ENCODE measurements at places on chromosomes 5 and 9.
A peak's percentile ranks its signal among the peaks of the same experiment; 100 is the strongest.

- no peak for DNase-seq
These were observed 3.2 kb downstream of the RBM18 start for GRCh38 chr9:122261469-122261881.

DNA sequence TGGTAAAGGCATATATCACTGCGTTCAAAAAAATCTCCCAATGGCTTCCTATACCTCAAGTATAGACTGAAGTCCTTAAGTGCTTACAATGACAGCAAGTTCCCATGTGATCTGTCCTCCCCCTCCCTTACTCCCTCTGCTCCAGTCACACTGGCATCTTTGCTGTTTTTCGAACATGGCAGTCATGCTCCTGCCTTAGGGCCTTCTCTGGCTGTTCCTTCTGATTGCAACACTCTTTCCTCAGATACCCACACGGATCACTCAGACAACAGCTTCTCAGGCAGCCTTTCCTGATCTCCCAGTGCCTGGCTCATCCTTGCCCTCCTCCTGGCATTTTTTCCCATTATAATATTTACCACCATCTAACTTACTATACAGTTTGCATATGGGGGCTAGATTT is 232.8 kb downstream of the ARHGEF28 start:
- DNase-seq, result no peak

GRCh38 chr5:882253-883183 is 10.1 kb downstream of the BRD9 start:
- DNase-seq, result peak; percentile 7

- DNase-seq, result peak; percentile 34
These were observed 41.6 kb downstream of the ADAMTS12 start for GRCh38 chr5:33850100-33850594.

GRCh38 chr9:114221706-114222465 is 66.5 kb downstream of the COL27A1 start:
- DNase-seq, result no peak

- DNase-seq, result no peak
These were observed 35.0 kb upstream of the FOXB2 start for GRCh38 chr9:76984486-76984885.

DNA sequence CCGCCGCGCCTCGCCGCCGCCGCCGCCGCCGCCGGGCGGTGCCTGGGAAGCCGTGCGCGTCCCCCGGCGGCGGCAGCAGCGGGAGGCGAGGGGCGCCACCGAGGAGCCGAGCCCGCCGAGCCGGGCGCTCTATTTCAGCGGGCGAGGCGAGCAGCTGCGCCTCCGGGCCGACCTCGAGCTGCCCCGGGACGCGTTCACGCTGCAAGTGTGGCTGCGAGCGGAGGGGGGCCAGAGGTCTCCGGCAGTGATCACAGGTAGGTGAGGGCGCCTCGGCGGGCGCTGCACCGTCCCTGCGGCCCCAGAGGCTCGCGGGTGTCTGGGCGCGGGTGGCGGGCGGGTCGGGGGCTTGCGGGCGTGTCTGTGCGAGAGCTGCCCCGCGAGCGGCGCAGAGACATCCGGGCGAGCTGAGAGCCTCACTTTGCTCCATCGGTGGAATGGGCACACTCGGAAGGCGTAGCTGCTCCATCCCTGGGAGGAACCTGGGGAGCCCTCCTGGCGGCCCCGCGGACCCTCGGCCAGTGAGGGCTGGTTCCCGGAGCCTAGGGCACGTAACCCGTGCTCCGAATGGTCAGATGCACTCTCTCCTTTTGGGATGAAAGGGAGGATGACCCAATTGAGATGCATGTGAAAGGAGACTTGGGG is 864 bp downstream of the PAPPA start:
- DNase-seq, result no peak

DNA sequence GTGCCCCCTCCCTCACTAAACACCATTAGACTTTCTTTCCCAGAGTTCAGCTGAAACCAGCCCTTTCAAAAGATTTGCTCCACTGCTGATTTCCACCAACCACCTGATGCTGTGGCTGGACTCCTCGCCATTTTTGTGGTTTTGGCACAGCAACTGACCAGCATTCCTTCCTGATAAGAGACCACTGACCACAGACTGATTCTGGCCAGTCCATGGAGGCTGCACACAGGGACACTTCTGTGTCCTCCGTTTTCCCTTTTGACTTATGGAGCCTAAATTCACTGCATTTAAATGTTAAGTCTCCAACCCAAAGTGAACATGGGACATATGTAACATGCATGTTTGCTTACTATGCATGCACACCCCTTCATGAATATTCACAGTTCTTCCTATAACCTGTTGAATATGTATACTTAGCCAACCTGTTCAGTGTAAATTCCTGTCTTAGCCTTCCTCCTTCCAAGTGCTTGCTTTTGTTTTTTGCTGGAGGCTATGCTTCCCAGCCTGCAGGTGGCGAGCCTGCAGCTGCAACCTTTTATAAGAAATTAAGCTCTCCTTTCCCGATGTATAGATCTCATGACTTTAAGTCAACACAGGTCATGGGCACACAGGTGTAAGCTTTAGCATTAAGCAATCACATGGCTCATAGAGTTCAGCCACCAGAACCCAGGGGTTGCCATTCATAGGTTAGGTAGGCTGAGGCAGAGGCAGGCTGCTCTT is 78.7 kb downstream of the ACTL7B start:
- no peak for DNase-seq

GRCh38 chr9:36609306-36609705 is 36.6 kb downstream of the MELK start:
- no peak for DNase-seq
